ENCODE measurements at places on chromosomes 12 and 14.

GRCh38 chr14:95480109-95480886 lies 36.2 kb downstream of the SYNE3 start:
- DNase-seq = no peak

- DNase-seq = no peak
Measured at GRCh38 chr14:94481468-94482131, 5.6 kb upstream of the SERPINA9 start.

- DNase-seq = no peak
Measured at GRCh38 chr12:3315201-3315661, 175.8 kb upstream of the PRMT8 start.

GRCh38 chr14:45715946-45716345 lies 462.9 kb upstream of the MIS18BP1 start:
- no peak for DNase-seq

DNA sequence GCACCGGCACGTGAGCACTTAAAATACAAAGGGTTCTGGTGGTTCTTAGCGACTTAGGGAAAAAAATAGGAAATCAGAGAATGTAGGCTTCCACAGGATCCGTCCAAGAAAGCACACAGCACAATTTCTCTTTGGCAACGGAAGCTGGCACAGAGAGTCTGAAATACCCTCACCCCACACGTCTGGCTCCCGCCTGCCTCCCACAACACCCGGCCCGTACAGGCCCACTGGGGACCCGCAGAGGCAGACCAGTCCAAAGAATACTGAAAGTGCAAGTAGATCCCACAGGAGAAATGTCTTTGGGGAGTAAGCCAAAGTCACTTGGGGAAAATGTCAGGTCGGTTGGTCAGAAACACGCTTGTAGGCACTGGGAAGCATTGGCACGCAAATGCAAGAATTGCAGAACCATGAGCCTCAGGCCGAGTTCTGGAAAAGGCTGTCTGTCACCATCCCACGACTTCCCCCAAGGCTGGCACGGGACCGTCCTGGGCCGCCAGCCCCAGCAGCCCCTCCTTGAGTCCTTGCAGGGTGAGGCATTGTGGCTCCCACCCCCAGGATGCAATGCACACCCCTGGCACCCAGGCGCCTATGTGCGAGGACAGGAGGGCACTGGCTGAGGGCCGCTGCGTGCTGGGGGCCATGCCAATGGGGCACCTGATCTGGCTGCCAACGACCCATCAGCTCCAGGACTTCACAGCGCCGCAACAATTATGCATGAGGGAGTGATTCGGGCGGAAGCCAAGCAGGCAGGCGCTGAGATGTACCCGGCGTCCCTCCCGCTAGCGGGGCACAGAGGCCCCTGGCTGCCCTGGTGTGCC lies 29.7 kb downstream of the CHGA start:
- DNase-seq = no peak

GRCh38 chr12:52980096-52980649 lies 26.1 kb upstream of the EIF4B start:
- no peak for DNase-seq

GRCh38 chr14:99764222-99764706 lies 28.9 kb upstream of the EML1 start:
- no peak for DNase-seq

- DNase-seq = no peak
Measured at GRCh38 chr12:130969223-130969622, 15.5 kb downstream of the ADGRD1 start.

- no peak for DNase-seq
Measured at GRCh38 chr14:60565211-60565610, 56.3 kb downstream of the SIX6 start.

DNA sequence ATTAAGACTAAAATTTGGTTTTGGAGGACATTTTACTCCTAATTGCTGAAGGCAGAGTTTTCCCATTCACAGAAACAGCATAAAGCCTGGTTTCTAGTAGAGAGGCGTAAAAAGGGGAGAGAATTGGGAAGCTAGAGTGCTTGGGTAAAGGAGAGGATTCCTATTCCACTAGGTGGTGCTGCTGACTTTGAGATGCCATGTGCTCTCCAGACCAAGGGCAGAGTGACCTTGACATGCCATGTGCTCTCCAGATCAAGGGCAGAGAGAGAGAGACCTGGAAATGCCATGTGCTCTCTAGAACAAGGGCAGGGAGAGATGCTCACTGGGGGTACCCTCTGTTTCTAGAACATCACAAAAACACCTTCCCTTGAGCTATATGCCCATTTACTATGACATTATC lies 176.2 kb upstream of the PDZRN4 start:
- DNase-seq = no peak

GRCh38 chr12:132490422-132491137 lies 629 bp downstream of the FBRSL1 start:
- DNase-seq = no peak

DNA sequence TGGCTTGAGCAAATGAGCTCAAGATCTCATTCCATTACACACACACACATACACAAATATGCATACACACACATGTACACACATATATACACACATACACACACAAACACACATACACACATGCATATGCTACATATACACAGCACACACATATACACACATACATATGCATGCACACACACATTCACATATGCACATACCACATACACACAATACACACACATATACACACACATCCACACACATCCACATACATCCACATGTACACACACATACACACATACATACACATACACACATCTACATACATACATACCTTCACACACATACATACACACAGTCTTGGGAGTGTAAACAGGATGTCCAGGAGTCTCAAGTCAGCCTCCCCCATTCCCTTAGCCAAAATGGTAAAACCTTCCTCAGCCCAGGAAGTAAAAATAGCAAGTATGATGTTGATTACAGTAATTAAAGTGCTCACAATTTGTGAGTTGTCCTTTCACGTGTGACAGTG lies 12.8 kb downstream of the HHIPL1 start:
- DNase-seq = no peak

DNA sequence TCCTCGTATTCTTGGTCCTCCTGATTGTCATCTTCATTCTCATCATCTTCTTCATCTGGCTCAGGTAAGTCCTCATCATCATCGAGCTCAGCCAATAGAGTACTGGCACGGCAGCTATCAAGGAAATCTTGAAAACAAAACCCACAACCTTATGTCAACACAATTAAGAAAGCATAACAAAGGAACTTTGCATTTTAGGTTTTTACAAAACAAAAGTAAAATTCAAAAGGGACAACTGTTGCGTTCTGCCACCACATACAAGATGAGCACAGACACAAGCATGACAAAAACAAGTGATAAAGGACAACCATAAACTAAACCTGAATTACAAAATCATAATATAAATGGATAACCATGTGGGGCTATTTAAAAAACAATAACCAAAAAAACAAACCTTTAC lies 84.7 kb downstream of the HECTD1 start:
- no peak for DNase-seq

GRCh38 chr14:95314609-95315008 lies 5.1 kb downstream of the CLMN start:
- DNase-seq = no peak

GRCh38 chr12:92400006-92400405 lies 254.4 kb upstream of the BTG1 start:
- DNase-seq = no peak

DNA sequence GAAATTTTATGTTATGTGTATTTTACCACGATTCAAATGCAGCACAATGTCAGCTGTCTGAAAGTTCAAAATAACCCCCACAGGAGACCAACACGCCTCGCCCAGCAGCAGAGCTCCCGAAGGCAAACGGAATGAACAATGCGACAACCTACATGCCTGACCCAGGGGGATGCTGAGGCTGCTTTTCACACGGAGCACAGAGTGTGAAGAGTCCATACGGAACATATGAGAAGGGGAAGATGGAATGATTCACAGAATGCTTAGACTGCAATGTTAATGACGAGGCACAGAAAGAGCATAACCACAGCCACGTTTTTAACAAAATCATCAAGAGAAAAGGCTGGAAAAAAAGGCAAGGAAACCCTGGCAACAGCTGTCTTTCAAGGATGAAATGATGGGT lies 22.6 kb downstream of the ZFYVE21 start:
- no peak for DNase-seq

DNA sequence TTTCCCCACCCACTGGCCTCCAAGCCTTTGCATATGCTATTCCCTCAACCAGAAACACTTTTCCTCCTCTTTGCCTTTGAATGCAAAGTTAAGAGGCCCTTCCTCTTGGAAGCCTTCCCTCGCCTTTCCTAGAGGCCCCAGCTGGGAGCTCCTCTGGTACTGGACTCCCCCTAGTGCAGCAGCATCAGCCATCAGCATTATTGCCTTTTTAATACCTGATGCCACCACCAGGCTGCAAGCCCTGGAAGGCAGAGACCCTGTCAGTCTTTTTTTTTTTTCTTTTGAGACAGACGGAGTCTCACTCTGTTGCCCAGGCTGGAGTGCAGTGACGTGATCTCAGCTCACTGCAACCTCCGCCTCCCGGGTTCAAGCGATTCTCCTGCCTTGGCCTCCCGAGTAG lies 19.1 kb upstream of the PLA2G1B start:
- no peak for DNase-seq

DNA sequence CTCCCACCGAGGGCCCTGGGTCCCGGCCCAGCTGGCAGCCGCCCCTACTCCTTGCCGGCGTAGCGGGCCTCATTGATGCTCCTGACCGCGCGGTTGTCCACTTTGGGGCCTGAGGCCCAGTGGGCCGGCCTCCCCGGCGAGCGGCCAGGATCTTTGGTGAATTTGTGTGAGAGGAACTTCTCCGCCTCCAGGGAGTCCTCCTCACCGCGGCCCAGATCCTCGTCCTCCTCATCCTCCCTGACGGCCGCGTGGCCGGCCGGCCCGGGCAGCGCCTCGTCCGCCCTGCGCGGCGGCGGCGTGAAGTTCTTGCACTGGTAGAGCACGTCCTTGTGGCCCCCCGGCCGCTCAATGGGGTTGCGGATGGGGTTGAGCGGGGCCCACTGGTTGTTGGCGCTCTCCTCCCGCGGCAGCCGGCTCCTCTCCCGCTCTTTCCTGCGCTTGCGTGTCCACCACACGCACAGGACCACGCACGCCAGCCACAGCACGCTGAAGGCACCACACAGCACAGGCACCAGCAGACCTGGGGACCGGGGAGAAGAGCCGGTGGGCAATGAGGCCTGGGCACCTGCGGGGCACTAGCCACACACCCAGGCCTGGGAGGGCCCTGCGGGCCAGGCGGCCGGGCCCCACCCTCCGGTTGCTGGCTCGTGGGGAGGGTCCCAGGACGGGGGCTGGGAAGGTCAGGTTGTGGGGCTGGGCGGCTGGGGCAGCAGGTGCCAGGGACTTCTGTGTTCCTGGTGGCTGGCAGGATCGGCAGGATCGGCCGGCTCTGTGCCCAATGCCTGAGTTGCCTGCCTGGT lies 25.7 kb downstream of the JAG2 start:
- DNase-seq = no peak

DNA sequence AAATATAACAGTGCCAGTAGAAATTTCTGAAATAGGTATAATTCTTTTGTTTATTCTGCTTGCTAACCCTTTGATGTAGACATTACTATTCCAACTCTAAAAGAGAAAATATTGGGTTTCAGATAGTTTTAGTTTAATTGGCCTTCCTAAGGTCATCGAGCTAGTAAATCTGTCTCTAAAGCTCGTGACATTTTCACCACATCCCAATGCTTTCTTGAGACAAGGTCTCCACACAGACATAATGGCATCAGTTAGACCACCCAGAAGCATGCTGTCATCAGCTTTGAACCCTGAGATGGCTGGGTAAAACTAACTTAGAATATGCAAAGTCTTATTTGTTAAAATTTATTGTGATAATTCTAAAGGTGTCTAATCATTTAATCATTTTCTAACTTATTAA lies 52.0 kb downstream of the PIK3C2G start:
- no peak for DNase-seq

DNA sequence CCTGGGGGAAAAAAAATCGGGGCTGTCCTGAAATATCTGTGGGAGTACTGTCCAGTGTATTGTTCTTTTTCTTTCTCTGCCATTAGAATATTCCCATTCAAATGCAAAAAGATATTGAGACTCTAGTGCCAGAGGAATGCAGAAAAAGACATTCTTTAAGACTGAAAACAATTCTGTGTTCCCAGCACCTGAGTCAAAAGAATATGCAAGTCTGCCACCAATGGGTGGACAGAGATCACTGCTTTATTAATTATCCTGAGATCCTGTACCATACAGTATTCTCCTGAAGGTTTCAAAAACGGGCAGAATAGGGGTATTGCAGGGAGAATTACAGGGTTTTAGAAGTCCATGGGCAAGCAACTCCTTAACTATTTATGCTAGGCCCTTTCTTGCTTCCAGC lies 361.8 kb downstream of the C12orf50 start:
- DNase-seq = no peak

- no peak for DNase-seq
Measured at GRCh38 chr12:6916426-6917200, 2.2 kb downstream of the ENO2 start.

DNA sequence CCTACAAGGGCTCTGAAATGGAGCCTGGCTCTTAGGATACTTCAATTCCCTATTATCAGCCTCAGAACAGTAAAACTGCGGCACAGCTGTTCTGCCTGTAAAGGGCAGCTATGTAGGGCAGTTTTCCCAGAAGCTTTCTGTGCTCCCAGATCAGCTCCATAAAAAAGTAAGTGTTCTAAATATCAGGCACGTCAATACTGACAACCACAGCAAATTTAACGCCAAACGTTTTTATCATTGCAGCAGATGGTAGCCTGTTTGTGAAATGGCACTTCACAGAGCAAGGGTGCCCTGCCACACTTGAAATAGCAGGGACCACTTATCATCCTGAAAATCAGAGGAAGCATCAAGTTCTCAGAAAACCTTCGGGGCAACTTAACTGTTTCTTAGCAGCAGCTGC lies 54.8 kb upstream of the PTHLH start:
- no peak for DNase-seq

DNA sequence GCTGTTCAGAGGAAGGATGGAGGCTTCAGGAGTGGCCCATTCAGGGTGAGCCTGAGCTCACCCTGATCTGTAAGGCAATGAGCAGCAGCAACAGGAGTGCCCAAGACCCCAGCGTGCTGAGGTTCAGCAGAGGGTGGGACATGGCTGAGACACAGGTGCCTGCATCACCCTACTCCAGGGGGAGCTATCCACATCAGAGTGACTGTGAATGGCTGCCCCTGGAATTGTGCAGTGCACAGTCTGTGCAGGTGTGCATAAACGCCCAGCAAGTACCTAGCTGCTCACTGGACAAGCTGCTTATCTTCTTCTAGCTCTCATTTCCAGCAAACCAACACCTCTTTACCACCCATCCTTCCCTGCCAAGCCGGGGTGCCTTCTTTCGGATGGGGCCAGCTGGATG lies 140.6 kb upstream of the PRMT8 start:
- DNase-seq = no peak

- DNase-seq = no peak
Measured at GRCh38 chr12:12474471-12474928, 88.2 kb downstream of the DUSP16 start.

- DNase-seq = no peak
Measured at GRCh38 chr14:71119075-71119474, 211.8 kb downstream of the PCNX1 start.

- no peak for DNase-seq
Measured at GRCh38 chr12:92650228-92650822, 52.5 kb upstream of the PLEKHG7 start.

GRCh38 chr14:32606301-32606700 lies 277.2 kb downstream of the AKAP6 start:
- DNase-seq = no peak

- DNase-seq = no peak
Measured at GRCh38 chr12:50188875-50189575, 21.9 kb upstream of the CERS5 start.

- no peak for DNase-seq
Measured at GRCh38 chr14:72708708-72709475, 185.0 kb downstream of the DPF3 start.

All from activated CD8-positive, alpha-beta memory T cell treated with anti-CD3 and anti-CD28 coated beads for 4 hours (primary cell).